ENCODE measurements at places on chromosomes 12 and 14. TPM values are rescaled to one million over a fixed set of nuclear protein-coding genes. Genes with fewer than 3 reads are reported as not detected.

The DERA gene
- 58.4 TPM for total RNA-seq

The CMKLR1 gene
- not detected for total RNA-seq

The OTOGL gene
- under 0.01 TPM for total RNA-seq

The NEDD1 gene
- total RNA-seq, result 35.3 TPM

The SOX5 gene
- under 0.01 TPM for total RNA-seq

The SLCO1B1 gene
- total RNA-seq, result not detected

The BIN2 gene
- under 0.01 TPM for total RNA-seq

The TAS2R14 gene
- 1.2 TPM for total RNA-seq

The PRPH gene
- total RNA-seq, result 0.26 TPM

The ANKRD33 gene
- total RNA-seq, result not detected

The TAS2R8 gene
- total RNA-seq, result not detected

The FGF6 gene
- not detected for total RNA-seq

The NPFF gene
- total RNA-seq, result not detected

The KRT77 gene
- total RNA-seq, result not detected

The THTPA gene
- total RNA-seq, result 4.5 TPM
